Activated CD8-positive, alpha-beta memory T cell treated with anti-CD3 and anti-CD28 coated beads for 4 hours (primary cell): ENCODE measurements at places on chromosomes 2 and 18.

DNA sequence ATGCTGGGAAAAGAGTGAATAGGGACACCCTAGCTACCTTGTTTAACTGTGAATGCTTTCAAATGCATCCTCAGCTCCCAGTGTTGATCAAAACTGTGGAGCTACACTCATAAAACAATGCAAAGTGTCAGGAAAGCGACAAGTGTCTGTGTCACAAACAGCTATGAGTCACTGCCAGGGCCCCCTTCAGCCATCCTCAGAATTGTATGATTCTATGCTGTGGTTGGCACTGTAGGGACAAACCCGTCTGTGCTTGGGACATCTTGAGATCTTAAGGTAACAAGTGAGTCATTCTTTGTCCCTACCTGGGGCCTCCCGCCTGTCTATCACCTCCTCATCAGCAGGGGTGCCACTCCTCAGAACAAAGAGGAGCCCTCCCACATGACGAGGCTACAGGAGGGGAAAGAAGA is 42.4 kb downstream of the KLF7 start:
- peak; percentile 13 for DNase-seq

DNA sequence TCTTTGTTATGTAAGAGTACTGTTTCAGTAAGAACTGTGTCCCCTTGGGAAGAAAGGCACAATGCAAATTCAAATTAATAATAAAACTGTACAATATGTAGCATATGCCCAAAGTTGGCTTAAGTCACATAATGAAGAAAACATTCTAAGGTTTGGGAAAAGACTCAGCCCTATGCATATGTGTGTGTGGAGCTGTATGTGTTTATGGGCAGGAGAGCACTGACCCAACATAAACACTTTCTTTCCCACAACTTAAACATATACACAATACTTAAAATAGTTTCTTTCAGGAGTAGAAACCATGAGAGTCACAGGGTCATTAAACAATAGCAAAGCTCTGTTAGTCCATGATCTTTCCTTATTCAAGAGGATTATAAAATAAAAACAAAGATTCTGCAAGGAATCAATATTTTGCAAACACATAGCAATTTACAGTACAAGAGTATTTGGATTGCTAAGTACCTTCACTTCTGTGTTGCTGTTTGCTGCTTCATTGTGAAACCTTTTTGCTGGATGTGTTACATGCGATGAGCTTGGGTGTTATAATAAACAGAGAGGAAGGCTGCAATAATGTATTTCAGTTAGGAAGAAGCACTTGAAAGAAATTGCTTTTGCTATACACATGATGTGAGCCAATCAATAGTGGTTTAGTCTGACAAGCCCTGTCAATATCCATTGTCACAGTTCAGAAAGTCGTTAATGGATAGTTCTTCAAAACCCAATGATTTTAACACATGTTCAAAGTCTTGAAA is 347.3 kb downstream of the ARHGAP15 start:
- DNase-seq = no peak

- no peak for DNase-seq
These were observed 9.5 kb downstream of the PASK start for GRCh38 chr2:241139531-241140444.

DNA sequence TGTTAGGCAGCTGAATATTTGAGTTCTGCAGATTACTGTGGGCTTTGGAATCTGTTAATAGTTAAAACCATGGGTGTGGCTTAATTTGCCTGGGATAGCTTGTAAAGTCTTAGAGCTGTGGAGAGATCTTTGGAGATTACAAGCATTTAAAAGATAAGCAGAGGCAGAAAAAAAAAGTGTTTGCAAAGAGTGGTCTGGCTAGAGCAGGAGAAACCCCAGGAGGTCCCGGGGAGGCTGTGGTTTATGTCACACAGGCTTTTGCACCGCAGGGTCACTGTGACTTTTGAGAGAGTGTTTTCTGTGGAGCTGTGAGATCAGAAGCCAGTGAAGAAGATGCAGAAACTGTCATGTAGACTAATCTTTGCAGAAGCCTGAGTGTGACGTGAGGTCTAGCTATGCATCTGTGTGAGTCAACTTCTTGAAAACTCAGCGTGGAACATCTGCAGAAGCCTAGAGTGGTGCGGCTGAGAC is 49.0 kb downstream of the SETBP1 start:
- peak; percentile 26 for DNase-seq

DNA sequence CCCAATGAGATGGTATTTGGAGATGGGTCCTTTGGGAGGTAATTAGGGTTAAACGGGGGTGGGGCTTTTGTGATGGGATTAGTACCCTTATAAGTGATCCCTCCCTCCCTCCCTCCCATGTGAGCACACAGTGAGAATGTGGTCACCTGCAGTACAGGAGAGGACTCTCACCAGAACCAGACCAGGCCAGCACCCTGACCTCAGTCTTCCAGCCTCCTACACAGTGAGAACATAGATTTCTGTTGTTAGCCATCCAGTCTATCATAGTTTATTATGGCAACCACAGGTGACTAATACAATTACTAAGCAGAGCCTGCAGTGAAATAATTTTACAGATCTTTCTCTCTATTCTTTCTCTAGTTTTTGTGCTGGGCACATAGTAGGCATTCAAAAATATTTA is 137.7 kb upstream of the PKDCC start:
- DNase-seq = no peak

DNA sequence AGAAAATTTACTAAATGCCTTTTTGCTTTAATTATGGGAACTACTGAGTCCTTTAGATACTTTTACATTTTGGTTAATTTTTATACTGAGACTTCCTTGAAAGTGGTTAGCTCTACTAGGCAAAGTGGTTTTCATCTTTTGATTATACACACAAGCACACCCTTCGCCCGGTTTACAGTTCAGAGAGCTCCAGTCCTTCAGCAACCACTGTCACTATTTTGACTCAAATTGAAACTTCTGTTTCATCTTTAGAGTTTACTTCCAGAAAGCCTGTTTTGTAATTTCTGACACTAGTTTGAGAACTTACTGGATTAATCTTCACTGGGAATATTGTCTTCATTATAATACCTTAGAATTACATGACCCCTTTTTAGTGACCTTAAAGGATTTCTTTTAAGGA is 140.3 kb upstream of the FOSL2 start:
- no peak for DNase-seq

DNA sequence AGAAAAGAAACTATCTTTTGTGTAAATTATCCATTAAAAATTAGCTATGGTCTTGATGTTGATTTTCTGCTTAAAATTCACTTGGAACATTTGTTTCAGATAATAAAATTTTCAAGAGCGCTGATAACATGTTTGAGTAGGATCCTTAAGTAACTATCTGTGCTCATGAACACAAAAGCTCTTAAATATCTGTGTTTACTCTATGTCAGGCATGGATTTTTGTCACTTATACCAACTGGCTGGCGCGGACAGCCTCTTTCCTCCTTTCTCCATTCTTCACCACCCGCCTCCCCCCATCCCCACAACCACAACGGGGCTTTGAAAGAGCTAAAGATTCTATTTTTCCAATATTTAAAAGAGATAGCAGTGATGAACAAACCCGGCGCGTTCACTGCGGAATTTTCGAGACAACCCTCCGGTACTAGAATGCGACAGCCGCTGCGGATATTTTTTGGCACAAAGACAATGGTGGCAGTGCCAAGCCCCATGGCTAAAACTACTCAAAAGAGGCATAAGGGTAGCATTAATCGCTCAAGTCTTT is 181.5 kb downstream of the TCF4 start:
- no peak for DNase-seq

DNA sequence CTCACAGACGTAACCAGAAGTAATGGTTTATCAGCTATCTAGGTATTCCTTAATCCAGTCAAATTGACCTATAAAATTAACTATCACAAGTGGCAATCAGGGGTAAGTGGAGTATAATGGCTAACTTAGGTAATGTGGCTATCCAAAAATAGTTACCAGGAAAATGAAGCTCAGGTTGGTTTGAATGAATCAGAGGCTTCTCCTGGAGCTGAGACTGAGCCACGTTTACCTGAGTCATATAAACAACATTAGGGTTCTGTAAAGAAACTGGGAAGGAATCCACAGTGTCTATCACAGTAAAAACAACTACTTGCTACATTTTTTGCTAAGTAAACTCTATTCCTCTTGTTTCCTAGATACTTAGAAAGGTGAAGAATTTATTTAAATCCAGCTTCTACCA is 236.0 kb upstream of the SPHKAP start:
- DNase-seq = no peak

DNA sequence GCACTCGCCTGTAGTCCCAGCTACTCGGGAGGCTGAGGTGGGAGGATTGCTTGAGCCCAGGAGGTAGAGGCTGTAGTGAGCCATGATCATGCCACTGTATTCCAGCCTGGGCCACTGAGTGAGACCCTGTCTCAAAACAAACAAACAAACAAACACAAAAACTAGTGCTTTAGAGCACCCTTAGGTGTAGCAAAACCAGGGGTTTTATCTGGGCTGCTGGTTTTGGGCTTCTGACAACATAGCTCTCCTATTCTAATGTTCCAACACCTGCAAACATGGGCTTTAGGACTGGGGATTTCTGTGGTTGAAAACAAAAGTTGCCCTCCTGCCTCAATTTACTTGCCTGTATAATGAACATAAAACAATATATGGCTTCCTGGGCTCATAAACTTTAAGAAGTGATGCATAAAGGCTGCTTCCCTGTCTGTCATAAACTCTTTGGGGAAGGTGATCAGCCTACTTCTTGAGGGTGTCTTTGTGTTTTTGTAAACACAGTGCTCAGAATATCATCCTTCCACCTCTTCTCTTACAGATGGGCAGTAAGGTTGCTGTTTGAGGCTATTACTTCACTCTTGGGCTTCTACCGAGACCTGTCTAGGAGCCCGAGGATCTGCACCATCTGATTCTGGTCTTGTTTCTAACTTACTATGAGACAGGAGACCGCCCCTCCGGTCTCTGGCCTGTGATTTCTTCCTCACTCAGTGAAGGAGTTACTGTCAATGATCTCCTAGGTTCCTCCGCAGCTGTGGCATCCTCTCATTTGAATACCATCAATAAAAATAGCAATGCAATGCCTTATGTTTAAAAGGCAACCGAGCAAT is 246.5 kb downstream of the MYCN start:
- DNase-seq = no peak

DNA sequence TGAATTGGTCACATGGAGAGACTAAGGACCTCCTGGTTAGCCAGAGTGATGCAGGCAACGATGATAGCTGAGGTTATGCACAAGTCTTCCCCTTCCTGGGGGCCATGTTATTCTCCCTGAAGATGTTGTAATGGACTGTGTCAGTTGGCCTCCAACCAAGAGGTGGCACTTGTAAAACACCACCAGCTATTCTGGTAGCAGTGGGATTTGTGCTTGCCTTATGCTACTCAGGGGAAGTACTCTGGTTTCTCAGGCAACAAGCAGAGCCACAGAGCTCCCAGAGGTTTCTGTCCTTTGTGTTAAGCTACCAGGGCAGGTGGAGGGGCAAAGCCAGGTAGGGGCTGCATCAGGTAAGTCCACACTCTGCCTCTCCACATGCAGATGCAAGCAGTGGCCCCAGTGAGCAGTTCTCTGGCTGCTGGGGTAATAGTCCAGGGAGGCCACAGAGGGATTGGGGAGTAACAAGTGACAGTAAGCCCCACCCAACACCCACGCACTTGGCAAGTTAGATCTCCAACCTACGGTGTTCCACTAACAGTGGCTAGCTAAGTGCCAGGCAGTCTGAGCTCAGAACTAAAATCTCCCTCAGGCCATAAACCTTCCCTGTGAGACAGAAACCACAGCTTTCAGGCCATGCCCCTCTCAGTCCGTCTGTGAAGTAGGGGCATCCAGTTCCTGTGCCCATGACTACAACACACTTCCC is 99.7 kb downstream of the RND3 start:
- DNase-seq = no peak

DNA sequence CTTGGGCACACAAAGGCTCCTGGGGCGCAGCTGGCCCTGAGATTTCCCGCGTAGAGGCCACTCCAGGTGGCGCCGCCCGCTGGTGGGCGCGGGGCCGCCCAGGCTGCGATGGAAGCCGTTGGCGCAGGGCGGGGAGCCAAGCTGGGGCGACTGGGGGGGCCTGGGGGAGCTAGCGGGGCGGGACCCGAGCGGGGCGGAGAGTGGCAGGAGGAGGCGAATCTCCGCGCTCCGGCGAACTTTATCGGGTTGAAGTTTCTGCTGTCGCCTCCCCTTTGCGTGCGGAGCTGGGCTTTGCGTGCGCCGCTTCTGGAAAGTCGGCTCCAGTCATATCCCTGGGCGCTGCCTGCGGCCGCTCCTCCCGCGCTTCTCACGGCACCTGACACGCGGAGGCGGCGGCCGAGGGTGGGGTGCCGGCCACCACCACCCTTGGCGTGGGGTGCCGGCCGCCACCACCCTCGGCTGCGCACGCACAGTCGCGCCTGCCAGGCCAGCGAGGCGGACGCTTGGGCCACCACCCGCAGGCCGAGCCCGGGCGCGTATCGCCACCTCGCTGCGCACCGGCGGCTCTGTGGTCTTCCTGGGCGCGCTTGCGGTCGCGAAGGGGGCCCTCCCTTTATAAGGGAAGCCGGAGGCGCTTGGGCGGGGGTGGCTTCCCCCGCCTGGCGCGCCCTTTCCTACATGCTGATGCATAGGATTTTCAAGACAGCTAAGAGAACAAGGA is 919 bp upstream of the CYP1B1 start:
- DNase-seq = no peak

DNA sequence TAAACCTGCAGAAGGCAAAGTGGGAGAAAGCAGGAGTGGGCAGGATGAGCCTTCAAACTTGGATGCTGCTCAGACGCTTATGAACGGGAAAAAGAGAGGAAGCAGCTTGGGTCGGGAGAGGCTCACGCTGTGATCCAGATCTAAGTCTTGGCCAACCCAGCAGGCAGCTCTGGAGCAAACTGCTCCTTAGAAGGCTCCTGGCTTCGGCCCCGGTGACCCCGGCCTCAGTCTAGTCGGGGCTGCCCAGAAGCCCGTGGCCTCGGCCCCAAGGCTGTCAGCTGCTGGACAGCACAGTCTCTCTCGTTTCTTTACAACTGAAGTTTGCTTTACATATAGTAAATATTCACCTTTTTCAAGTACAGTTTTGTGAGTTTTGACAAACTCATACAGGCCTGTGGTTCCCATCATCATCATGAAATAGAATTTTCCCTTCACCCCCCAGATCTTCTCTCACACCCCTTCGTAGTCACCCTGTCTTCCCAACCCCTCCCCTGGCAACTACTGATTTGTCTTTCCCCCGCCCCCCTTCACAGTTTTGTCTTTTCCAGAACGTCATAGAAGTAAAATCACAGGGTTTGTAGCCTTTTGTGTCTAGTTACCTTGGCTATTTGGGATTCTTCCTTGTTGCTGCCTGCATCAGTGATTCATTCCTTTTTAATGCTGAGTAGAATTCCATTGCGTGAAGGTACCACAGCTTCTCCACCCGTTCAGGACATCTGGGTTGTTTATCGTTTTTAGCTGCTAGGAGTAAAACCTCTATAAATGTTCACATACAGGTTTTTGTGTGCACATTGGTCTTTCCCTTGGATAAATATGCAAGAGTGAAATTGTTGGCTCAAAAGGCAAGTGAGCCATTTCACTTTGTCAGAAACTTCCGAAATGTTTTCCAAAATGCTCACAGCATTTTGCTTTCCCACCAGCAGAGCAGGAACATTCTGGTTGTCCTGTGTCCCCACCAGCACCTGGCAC is 35.1 kb downstream of the MYO7B start:
- DNase-seq = no peak

DNA sequence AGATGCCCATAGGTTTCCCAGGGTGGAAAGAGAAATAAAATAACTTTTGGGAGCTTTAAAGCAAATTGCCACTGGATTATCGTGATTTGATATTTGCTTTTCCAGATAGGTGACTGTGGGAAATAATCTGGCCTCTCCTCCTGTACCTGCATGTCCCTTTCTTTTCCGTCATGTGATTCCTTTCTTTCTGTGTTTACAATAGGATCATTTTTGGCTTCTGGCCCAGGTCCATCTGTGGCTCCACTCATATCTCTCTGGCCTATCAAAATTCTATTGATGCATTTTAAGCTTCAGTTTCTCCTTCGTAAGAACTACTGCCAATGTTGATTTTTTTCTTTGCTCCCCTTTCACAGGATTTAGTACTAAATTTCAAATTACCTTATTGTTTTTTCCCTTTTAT is 153.6 kb downstream of the CCDC85A start:
- DNase-seq = no peak
